CD4-positive, alpha-beta T cell treated with Interleukin-4 for 4 hours (primary cell): ENCODE measurements at places on chromosomes 4 and X.

DNA sequence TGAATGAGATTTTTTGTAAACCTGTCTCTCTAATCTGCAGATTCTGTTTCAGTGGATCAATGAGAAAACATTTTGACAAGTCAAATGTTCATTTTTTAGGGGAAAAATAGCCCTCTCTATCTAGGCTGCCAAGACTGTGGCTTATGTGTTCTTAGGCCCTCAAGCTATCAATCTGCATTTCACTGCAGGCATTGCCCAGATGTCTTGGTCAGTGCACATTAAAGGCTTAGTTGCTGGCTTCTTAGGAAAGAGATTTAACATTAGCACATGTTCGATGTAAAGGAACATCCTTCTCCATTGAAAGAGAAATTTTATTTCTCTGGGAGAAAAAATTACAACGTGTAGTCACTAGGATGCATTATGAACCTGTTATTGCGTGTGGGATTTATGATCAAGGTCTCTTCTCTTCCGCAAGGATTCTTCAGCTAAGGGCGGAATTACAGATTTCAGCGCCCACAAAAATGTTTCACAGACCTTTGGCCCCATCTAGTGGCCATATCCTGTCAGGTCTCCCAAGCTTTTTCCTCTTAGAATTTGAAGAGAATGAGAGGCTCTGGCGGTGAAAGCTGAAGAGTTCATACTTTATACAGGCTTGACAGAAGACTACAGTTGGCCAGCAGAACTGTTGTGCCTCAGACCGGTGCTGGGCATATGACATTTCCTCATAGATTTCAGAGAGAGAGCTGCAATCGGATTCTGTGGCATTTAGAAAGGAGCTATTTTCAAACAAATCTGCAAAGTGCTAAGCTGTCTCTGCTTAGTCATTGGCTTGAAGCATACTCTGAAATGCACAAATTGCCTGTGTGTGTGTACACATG lies 144.6 kb upstream of the NOCT start:
- peak; percentile 54 for DNase-seq

DNA sequence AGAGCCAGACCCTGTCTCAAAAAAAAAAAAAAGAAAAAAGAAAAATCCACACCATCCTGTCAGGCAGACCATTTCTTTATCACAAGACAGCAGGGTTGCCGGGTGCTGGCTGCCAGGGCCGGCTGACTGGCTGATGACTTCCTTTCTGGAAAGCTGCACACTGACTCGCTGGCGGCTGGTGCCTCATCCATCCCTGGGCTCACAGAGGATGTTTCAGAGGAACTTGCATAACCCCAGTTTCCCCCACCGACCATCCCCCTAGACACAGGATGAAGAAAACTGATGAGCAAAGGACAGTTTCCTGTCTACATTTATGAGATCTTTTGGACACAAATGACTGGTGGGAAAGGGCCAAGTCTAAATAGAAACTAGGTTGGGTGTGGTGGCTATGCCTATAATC lies 14.1 kb downstream of the HPSE start:
- no peak for DNase-seq

GRCh38 chr4:89573656-89574055 lies 263.3 kb downstream of the SNCA start:
- DNase-seq: no peak

- no peak for DNase-seq
Measured at GRCh38 chrX:102672856-102673255, 21.6 kb downstream of the GPRASP1 start.

- DNase-seq: peak; percentile 18
Measured at GRCh38 chr4:40722576-40723161, 27.1 kb upstream of the NSUN7 start.

- no peak for DNase-seq
Measured at GRCh38 chr4:139274790-139275189, 5.2 kb downstream of the MGARP start.
